ENCODE measurements at places on chromosomes 3 and 15. TPM values are rescaled to one million over a fixed set of nuclear protein-coding genes. Genes with fewer than 3 reads are reported as not detected.

DNA sequence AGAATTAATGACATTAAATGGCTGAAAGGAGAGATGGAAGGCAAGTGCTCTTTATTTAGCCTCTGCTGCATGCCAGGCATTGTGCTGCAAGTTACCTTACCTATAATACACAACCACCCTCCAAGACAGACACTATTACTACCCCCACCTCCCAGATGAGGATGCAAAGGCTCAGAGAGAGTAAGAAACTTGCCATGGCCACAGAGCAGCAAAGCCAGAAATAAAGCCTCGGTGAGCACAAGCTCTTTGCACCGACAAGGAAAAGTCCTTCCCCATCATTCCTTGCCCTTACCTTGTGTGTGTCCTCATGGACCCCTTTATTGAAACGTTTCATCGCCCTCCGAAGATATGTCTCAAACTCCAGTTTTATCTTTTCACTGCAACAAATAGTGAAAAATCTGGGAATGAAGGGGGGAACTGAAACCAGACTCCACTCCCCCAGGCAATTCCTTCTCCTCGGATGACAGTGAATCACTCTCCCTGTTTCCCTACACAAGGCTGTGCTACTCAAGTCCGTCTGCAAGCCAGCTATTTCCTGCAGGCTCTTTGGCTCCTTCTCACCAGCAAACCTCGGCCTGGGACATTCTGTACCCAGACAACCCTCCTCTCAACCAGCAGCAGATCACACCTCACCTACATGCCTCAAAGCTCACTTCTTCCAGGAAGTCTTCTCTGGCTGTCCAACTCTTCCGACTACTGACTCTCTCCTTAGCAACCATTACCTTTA is 11.4 kb downstream of the XPC start:
- H3K27me3 ChIP-seq, result no peaks in the 10 kb centered on the region
- H3K36me3 ChIP-seq, result peaks cover 10% of the 10 kb centered on the region
- no peak for DNase-seq
- no peak overlapping the region for H3K4me3 ChIP-seq
- no peak overlapping the region for H3K27ac ChIP-seq
- H3K4me1 ChIP-seq, result no peaks in the 10 kb centered on the region

DNA sequence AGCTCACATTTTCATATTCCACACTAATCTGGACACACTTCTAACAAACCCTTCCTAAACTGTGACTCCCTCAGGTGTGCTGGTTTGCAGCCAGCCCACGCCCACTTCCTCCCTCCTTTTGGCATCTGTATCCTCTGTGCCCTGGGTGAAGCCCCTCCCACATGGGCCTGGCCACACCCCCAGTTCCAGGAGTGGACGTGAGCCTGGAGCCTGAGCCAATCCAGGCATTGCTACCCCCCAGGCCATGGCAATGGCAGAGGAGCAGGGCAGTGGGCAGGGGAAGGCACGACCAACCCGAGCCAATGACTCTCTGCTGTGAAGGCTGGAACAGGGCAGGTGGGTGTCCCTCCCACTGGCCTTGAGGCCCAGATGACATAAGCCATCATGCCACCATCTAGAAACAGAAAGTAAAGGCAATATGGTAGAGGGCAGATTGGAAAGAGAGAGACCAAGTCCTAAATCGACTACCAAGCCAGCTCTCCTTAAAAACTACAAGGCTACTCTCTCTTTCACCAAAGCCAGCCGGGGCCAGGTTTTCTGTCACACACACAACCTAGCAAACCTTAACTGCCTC is 18.6 kb downstream of the FAM174B start:
- peak overlapping the region; percentile 95 for H3K27ac ChIP-seq
- H3K4me1 ChIP-seq, result peaks cover 20% of the 10 kb centered on the region
- no peaks in the 10 kb centered on the region for H3K27me3 ChIP-seq
- H3K36me3 ChIP-seq, result no peaks in the 10 kb centered on the region

GRCh38 chr3:31370681-31371080 is 162.0 kb upstream of the STT3B start:
- no peaks in the 10 kb centered on the region for H3K27me3 ChIP-seq
- peak overlapping the region; percentile 77 for H3K27ac ChIP-seq
- H3K36me3 ChIP-seq, result no peaks in the 10 kb centered on the region
- peaks cover 20% of the 10 kb centered on the region for H3K4me1 ChIP-seq

- DNase-seq, result no peak
- H3K4me3 ChIP-seq, result no peak overlapping the region
- H3K36me3 ChIP-seq, result no peaks in the 10 kb centered on the region
- no peaks in the 10 kb centered on the region for H3K4me1 ChIP-seq
Measured at GRCh38 chr3:59464187-59464586, 414.4 kb upstream of the CFAP20DC start.

- no peaks in the 10 kb centered on the region for H3K36me3 ChIP-seq
- H3K27ac ChIP-seq, result peak overlapping the region; percentile 65
- H3K4me3 ChIP-seq, result peak overlapping the region; percentile 37
- H3K27me3 ChIP-seq, result no peaks in the 10 kb centered on the region
- no peak for DNase-seq
- H3K4me1 ChIP-seq, result no peaks in the 10 kb centered on the region
Measured at GRCh38 chr3:196499807-196500524, 3.6 kb downstream of the RNF168 start.

DNA sequence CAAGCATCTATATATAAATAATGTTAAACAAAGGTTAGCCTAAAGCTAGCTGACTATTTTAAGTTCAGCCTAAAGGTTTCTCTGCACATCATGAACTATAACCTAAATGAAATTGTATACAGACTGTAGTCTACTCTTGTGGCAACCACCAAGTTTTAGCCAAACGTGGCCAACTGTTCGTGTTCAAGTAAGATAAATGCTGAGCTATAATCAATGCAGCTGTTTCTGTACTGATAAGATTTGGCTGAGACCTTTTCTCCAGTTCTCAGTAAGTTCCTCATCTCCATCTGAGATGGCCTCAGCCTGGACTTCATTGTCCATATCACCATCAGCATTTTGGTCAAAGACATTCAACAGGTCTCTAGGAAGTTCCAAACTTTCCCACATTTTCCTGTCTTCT is 43.7 kb upstream of the IGSF10 start:
- H3K27ac ChIP-seq, result no peak overlapping the region
- no peak overlapping the region for H3K4me3 ChIP-seq
- no peak for DNase-seq

- H3K27ac ChIP-seq, result no peak overlapping the region
- H3K36me3 ChIP-seq, result no peaks in the 10 kb centered on the region
- DNase-seq, result no peak
- H3K4me1 ChIP-seq, result no peaks in the 10 kb centered on the region
- H3K27me3 ChIP-seq, result no peaks in the 10 kb centered on the region
Measured at GRCh38 chr15:94312946-94313345, 81.6 kb downstream of the MCTP2 start.

DNA sequence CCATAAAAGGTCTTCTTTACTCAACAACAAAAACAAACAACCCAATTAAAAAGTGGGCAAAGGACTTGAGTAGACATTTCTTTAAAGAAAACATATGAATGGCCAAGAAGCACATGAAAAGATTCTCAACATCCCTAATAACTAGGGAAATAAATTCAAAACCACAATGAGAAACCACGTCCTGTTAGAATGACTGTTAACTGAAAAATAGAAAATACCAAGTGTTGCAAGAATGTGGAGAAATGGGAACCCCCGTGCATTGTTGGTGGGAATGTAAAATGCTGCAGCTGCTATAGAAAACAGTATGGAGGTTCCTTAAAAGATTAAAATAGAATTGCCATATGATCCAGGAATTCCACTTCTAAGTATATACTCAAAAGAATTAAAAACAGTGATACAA is 34.8 kb downstream of the NMNAT3 start:
- H3K4me1 ChIP-seq, result no peaks in the 10 kb centered on the region
- no peak overlapping the region for H3K4me3 ChIP-seq
- no peaks in the 10 kb centered on the region for H3K27me3 ChIP-seq
- DNase-seq, result no peak

- H3K27me3 ChIP-seq, result no peaks in the 10 kb centered on the region
- H3K4me3 ChIP-seq, result peak overlapping the region; percentile 72
- H3K36me3 ChIP-seq, result no peaks in the 10 kb centered on the region
- no peak for DNase-seq
- H3K4me1 ChIP-seq, result peaks cover 24% of the 10 kb centered on the region
- H3K27ac ChIP-seq, result peak overlapping the region; percentile 97
Measured at GRCh38 chr15:72783004-72783639, 436 bp downstream of the ADPGK start.

DNA sequence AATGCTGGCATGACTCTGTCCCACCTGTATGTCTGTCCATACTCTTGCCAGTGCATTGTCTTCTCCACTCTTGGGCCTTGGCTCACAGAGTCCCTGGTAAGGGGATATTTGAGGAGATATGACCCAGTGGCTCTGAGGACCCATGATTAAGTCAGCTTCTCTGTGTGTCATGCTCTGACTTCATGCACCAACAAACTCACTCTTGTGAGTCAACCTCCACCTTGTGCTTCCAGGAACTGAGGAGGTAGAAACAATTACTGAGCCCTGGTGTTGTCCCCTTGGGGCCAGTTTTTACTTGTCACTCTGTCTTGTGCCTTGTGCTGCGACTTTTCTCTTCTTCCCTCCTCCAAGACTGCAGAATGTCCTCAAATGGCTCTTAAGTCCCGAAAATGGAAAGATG is 127.1 kb downstream of the ABHD5 start:
- peaks cover 4% of the 10 kb centered on the region for H3K27me3 ChIP-seq
- H3K4me1 ChIP-seq, result no peaks in the 10 kb centered on the region
- H3K36me3 ChIP-seq, result no peaks in the 10 kb centered on the region
- DNase-seq, result no peak
- no peak overlapping the region for H3K27ac ChIP-seq

GRCh38 chr3:19103510-19103909 is 44.8 kb upstream of the KCNH8 start:
- H3K4me3 ChIP-seq, result no peak overlapping the region
- H3K27ac ChIP-seq, result no peak overlapping the region
- H3K36me3 ChIP-seq, result no peaks in the 10 kb centered on the region
- H3K27me3 ChIP-seq, result no peaks in the 10 kb centered on the region
- H3K4me1 ChIP-seq, result no peaks in the 10 kb centered on the region

DNA sequence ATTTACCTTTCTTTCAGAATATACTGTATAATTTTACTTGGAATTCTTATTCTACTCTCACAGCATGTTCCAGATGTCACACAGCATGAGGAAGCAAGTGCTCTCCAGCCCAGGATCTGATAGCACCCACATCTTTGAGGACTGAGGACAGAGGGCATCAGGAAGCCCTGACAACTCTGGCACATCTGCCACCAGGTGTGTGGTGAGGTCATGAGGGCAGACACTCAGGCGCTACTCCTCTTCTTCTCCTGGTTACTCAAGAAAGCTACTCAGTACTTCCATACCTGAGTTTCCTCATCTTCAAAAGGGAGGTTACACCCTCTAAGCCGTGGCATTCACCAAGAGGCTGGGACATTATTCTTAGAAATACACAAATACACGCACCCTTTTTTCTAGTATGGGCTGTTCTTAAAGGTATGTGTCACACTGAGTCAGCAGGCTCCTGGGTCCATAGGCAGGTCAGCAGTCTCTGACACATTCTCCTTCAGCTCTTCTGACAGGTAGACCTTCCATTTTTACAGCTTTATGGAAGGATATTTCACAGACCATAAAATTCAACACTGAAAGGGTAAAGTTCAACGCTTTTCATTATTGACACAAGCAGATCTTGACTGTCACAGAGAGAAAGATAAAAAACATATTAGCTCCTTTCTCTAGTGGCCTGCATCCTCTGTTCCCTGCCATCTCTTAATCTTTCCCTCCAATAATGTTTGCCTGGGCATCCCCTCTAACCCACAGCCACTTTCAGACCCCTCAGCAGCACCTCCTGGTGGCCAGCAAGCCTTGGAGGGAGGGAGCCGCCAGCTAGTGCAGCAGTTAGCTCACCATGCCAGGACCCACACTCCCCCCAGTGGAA is 103.2 kb upstream of the TJP1 start:
- DNase-seq, result peak; percentile 87
- H3K27ac ChIP-seq, result peak overlapping the region; percentile 94
- no peak overlapping the region for H3K4me3 ChIP-seq
- no peaks in the 10 kb centered on the region for H3K36me3 ChIP-seq
- H3K4me1 ChIP-seq, result peaks cover 20% of the 10 kb centered on the region

DNA sequence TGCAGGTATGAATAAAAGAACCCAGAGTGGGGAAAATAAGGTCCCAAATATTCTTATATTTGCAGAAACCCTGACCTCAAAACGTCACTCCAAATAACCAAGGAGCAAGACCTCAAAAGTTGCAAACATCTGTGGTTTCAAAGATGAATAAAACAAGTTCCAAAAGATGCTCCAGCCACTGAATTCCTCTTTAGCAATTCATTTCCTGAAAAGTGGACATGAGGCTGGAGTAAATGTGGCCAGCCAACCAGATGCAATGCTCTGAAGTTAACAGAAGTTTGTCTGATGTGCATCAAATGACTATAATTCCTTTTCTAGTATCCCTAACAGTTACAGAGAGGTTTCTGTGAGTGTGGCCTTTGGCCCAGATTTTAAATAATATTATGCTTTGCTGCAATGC is 71.2 kb upstream of the WNT5A start:
- no peak overlapping the region for H3K27ac ChIP-seq
- DNase-seq, result no peak
- H3K4me1 ChIP-seq, result peaks cover 33% of the 10 kb centered on the region
- H3K36me3 ChIP-seq, result no peaks in the 10 kb centered on the region

DNA sequence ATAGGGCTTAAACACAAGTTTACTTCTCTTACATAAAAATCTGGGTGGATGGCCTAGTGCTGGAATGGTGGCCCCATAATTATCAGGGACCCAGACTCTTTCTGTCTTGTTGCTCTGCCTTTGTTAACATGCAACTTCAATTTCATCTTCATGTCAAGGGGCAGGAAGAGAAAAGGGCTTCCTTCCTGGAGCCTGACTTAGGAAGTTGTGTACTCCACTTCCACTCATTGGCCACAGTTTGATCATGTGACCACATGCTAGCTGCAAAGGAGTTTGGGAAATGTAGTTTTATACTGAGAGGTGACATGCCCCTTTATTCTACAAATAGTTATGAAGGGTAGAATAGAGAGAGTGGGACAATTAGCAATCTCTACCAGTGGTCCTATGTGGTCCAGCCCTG is 39.3 kb downstream of the RHCG start:
- H3K4me1 ChIP-seq, result no peaks in the 10 kb centered on the region
- no peak overlapping the region for H3K27ac ChIP-seq
- no peak overlapping the region for H3K4me3 ChIP-seq
- no peaks in the 10 kb centered on the region for H3K27me3 ChIP-seq
- H3K36me3 ChIP-seq, result no peaks in the 10 kb centered on the region

- H3K4me3 ChIP-seq, result no peak overlapping the region
- H3K27me3 ChIP-seq, result no peaks in the 10 kb centered on the region
- H3K4me1 ChIP-seq, result no peaks in the 10 kb centered on the region
- H3K27ac ChIP-seq, result no peak overlapping the region
- no peaks in the 10 kb centered on the region for H3K36me3 ChIP-seq
- DNase-seq, result no peak
Measured at GRCh38 chr3:175070946-175071345, 211.8 kb downstream of the NAALADL2 start.

- H3K4me3 ChIP-seq, result no peak overlapping the region
- no peak for DNase-seq
- no peaks in the 10 kb centered on the region for H3K27me3 ChIP-seq
Measured at GRCh38 chr3:17292556-17292955, 407.8 kb downstream of the PLCL2 start.

- no peaks in the 10 kb centered on the region for H3K36me3 ChIP-seq
- no peaks in the 10 kb centered on the region for H3K27me3 ChIP-seq
- no peak overlapping the region for H3K27ac ChIP-seq
- DNase-seq, result no peak
- peaks cover 6% of the 10 kb centered on the region for H3K4me1 ChIP-seq
Measured at GRCh38 chr15:39462691-39463090, 118.2 kb upstream of the THBS1 start.

- H3K27me3 ChIP-seq, result no peaks in the 10 kb centered on the region
- H3K4me3 ChIP-seq, result no peak overlapping the region
- no peak for DNase-seq
- no peaks in the 10 kb centered on the region for H3K36me3 ChIP-seq
Measured at GRCh38 chr3:160100610-160101009, 112.0 kb downstream of the IL12A start.

NDN gene
- 168 TPM for total RNA-seq

WNT5A gene
- 96.0 TPM for total RNA-seq

BTBD1 gene
- total RNA-seq, result 93.0 TPM

KBTBD13 gene
- total RNA-seq, result not detected

HYAL1 gene
- 34.3 TPM for total RNA-seq

RBP2 gene
- total RNA-seq, result 295 TPM

TP53BP1 gene
- 46.8 TPM for total RNA-seq
